ENCODE measurements at places on chromosomes 2 and 18. TPM values are rescaled to one million over a fixed set of nuclear protein-coding genes. Genes with fewer than 3 reads are reported as not detected.

DNA sequence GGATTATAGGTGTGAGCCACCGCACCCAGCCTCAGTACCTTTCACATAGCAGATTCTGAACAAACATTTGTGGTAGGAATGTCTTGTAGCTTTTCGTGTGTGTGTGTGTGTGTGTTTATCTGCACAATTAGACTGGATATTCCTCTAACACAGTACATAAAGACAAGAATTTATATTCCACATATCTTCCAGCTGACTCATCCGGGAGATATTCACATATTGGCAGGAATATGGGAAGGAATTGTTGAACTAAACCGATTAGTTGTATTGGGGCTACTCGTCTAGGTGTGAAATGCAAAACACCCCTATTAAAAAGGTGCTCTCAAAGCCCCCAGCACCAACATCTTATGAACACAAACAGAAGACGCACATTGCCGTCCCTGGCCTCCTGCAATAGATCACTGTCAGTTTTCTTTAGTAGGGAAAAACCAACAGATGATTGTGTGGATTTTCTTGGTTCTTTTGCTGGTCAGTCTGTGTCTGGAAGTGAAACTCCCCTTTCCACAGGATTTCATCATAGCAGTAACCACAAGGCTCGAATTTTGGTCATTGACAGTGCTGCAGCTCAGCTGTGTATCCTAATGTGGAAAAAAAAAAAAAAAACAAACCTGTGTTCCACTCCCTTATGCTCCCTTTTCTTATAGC, 208.5 kb upstream of the ACVR2A start:
- no peak for DNase-seq
- peaks cover 4% of the 10 kb centered on the region for H3K4me1 ChIP-seq
- no peaks in the 10 kb centered on the region for H3K36me3 ChIP-seq
- no peak overlapping the region for H3K4me3 ChIP-seq

DNA sequence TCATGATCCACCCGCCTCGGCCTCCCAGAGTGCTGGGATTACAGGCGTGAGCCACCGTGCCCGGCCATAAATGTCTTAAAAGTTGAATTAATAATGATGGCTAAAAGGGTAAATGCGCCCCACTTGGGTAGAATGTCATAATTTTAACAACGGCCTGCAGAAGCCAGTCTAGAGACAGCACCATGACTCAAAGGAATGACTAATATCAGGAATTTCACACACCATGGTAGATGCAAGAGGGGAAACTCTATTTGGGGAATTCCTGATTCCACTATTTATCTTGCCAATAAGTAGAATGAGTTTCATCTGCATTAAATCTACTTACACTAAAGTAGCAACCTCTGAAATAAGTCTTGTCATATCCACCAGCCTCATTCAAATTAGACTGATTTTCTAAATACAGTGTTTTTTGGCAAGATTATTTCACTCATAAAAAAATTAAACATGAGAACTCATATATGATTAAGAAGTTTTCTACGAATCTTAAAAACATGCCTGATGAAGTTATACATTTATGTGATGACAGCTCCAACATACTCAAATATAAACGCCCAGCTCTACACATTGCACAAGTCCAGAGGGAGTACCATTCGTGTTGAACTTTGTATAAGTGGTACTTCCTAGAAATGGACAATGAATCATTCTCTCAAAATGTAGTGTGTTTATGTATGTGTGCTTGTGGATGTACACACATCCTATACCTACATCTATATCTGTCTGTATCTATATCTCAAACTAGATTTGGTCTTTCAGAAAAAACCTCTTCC, 309.7 kb downstream of the IRS1 start:
- no peaks in the 10 kb centered on the region for H3K36me3 ChIP-seq
- no peaks in the 10 kb centered on the region for H3K27me3 ChIP-seq
- H3K4me3 ChIP-seq: no peak overlapping the region

GRCh38 chr2:31192396-31192795, 24.9 kb downstream of the CAPN14 start:
- no peaks in the 10 kb centered on the region for H3K36me3 ChIP-seq
- H3K4me1 ChIP-seq: no peaks in the 10 kb centered on the region
- H3K27me3 ChIP-seq: no peaks in the 10 kb centered on the region
- no peak overlapping the region for H3K4me3 ChIP-seq
- H3K27ac ChIP-seq: no peak overlapping the region
- peak; percentile 89 for DNase-seq

DNA sequence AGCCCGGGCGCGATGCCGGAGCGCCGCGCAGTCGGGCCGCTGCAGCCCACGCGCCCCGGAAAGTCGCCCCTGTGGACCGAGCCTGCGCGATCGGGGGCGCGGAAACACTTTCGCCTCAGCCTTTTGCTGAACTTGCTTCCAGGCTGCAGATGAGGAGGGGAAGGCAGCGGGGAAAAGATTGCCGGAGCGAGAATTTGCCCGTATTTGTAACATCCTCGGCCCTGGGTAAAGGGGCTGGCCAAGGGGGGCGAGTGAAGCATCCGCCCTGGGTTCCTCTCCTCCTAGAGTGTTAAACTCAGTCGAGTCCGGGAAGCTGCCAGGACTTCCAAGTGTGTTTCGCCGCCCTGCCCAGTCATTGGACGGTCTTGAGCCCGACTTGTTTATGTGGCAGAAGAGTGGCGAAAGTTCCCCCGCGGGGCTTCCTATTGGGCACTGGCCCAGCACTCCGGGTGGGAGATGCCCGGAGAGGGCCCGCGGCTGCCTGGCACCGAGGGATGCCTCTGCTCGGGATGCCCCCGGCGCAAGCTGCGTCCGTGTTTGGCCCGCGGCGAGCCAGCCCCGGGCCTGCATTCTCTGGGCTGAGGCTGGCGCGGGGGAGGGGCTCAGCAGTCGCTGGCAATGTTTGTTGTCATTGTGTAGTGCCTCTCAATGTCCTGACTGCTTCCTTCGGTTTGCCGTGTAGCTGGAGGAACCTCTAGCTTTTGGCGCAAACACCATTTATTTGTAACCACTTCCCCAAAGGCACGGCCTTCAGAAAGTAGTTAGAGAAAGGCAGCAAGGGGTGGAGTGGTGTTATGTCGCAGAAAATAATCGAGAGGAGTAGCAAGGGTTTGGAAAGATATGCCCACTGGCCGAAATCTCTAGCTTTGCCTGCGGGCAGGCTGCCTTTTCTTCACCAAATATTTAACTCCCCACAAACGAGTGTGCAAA, 1.1 kb downstream of the CYBRD1 start:
- H3K27me3 ChIP-seq: no peaks in the 10 kb centered on the region
- H3K27ac ChIP-seq: peak overlapping the region; percentile 91
- DNase-seq: no peak
- no peaks in the 10 kb centered on the region for H3K36me3 ChIP-seq
- H3K4me3 ChIP-seq: peak overlapping the region; percentile 71

DNA sequence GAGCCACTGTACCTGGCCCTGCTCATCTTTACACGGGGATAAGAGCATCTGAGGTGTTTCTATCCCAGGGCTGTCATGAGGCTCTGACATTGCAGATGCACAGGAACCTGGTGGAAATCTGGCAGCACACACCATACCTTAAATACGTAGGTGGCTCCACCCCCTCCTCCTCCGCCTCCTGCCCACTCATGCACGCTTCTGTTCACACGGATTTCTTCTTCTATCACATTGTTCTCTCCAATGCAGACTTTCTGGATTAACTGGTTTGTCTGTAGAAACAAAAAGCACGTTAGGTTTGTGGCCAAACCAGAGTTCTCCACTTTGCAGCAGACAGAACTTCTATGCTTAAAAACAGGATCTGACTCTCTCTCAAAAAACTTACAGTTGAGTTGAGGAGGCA, 118.2 kb downstream of the CLIP4 start:
- H3K4me1 ChIP-seq: no peaks in the 10 kb centered on the region
- H3K36me3 ChIP-seq: no peaks in the 10 kb centered on the region
- no peak overlapping the region for H3K27ac ChIP-seq
- no peak for DNase-seq
- no peaks in the 10 kb centered on the region for H3K27me3 ChIP-seq

DNA sequence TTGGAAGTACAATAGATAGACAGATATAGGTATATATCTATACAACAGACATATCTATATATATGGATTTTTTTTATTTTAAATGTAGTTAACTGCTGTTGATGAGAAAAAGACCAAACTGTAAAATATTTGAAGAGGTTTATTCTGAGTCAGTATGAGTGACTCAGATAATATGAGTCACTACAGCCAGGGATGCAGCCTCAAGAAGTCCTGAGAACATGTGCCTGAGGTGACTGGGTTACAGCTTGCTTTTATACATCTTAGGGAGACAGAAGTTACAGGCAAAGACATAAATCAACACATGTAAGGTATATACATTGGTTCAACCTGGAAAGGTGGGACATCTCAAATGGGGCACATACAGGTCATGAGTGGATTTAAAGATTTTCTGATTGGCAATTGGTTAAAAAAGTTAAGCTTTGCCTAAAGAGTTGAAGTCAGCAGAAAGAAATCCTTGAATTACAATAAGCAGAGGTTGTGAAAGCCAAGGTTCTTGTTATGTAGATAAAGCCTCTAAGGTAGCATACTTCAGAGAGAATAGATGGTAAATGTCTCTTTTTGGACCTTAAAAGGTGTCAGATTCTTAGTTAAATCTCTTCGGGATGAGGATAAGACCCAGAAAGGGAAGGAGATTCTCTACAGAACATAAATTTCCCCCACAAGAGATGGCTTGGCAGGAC, 149.9 kb downstream of the RBM43 start:
- H3K27me3 ChIP-seq: no peaks in the 10 kb centered on the region
- H3K27ac ChIP-seq: no peak overlapping the region
- no peaks in the 10 kb centered on the region for H3K4me1 ChIP-seq
- no peaks in the 10 kb centered on the region for H3K36me3 ChIP-seq
- no peak overlapping the region for H3K4me3 ChIP-seq
- no peak for DNase-seq

Gene RRM2
- total RNA-seq: 11.0 TPM

Gene ABCB11
- not detected for total RNA-seq

Gene PUM2
- 76.6 TPM for total RNA-seq

Gene FAM237A
- not detected for total RNA-seq

All from vagina (tissue), 2 donors.